NCI-H460 (cell line): ENCODE measurements at places on chromosomes 12 and 14.
A peak's percentile ranks its signal among the peaks of the same experiment; 100 is the strongest.

GRCh38 chr14:45104561-45104960 is 20.6 kb downstream of the PRPF39 start:
- DNase-seq: no peak

DNA sequence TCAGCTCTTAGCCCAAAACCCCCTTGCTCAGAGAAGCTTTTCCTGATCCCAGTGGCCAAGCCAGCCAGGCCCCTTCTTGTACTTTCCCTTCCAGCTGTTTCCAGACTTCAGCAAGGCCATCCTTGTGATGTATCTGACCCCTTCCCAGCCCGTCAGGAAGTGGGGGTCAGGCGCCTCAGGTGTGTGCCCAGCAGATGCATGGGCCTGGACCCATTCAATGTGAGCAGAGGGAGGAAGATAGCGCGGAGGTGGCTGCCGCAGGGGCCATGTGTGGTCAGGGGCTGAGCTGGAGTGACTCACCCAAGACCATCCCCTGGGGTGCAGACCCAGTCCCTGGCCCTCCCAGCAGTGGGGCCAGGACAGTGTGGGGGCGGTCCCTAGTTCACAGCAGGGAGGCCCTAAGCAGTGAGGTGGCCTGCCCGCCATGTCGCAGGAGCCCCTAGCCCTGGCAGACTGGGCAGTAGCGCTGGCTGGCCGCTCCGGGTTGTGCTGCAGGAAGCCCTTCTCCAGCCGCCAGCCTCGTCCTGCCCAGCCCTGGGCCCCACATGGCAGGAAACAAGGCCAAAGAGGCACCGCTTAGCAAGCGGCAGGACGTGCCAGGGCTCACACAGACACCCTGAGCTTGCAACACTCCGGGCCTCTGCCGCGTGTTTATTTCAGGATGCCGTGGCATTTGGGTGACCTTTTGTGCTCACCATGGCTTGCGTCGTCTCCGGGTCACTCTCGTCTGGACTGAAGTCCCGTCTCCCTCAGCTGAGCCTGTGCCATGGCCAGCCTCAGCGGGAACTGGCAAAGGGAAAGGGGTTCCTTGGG is 12.0 kb downstream of the ADSS1 start:
- DNase-seq: peak; percentile 43

GRCh38 chr12:107091381-107091780 is 2.0 kb downstream of the CRY1 start:
- DNase-seq: peak; percentile 16

- DNase-seq: no peak
Measured at GRCh38 chr12:104498211-104498801, 41.6 kb downstream of the CHST11 start.

DNA sequence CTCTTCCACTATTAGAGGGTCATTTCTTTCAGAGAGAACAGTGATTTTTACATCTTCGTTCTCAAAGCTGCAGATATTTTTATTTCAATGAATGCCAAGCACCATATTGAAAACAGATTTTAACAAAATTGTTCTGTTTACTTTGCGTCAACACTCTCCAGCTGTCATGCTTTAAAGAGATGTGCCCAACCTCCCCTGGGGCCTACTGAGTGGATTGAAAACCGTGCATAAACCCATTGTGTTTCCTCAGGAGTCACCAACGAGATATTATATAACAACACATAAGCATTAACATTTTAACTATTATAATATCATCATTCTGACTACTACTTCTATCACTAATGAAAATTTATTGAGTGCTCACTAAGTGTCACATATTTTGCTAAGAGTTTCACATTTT is 81.6 kb downstream of the MYF5 start:
- DNase-seq: no peak

GRCh38 chr14:70292716-70293115 is 66.8 kb downstream of the COX16 start:
- DNase-seq: no peak

- DNase-seq: no peak
Measured at GRCh38 chr12:30187426-30187825, 403.7 kb upstream of the TMTC1 start.

DNA sequence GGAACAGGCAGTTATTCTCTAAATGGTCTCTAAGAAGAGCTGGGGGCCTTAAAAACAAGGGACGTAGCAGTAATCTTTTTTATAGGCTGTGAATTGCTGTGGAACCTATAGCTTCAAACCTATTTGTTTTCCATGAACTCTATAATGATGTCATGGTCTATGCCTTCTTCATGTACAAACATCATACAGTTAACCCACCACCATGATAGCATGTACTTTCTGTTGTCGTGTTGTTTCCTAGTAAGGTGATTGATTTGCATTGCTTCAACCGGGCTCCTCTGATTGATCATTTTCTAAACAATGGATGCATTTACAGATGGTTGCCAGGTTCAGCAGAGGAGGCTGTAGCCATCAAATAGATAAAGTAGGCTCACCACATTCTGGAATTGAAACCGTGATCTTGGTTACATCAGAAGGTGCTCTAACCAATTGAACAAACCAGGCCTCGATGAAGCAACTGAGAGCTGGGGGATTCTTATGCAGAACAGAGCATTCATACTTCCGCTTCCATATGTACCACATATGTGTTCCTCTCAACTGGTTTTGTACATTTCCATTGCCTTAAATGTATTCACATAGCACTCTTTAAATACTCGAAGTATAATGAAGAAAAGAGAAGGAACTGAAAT is 25.6 kb upstream of the PCNX1 start:
- DNase-seq: no peak

DNA sequence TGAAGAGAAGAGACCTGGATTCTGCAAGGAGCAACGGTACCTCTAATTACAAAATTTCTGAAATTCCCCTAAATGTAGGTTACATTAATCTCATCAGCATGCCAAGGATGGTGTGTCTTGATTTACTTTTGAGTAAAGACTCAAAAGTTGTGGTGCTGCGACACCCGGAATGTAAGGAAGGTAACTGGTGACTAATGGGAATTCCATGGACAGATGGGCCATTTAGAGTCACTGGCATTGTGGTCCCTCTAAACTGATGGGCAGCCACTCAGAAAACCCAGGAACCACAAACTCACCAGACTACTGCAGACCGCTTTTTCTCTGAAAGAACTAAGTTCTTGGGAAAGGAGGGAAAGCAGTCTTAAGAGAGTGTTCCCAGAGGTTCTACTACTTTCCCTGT is 32.8 kb downstream of the GRIN2B start:
- no peak for DNase-seq

DNA sequence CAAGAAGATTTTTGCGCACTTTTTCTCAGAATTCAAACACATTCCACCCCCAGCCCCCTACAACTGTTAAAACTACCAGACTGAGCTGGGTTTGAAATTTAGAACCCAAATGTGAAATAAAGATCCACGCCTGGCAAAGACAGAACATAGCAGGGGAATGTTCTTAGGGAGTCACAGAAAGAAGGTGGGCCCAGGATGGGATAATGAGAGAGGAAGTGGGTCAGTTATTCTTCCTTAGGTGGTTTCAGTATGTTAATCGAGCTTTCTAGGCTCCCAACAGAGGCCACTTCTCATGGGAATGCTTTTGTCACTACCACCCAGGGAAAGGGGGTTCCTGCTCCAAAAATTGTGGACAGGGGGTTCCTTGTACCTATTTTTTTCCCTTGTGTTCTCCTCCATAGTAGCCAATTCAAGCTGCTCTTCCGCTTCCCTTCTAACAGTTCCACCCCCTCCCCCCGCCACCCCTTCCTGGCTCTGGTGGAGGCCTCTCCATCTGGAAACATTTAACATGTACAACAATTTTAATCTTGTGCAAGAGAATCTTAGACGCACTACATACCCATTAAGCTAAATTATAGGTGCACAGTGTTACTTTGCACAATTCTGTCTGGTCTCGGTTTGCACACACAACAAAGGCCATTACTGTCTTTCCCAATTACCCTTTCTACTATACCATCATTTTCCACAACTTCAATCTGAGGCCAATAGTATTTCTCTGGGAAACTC is 218.1 kb downstream of the MON2 start:
- no peak for DNase-seq

- DNase-seq: no peak
Measured at GRCh38 chr12:41910578-41911320, 233.9 kb downstream of the GXYLT1 start.

GRCh38 chr12:51334764-51335163 is 10.8 kb upstream of the BIN2 start:
- DNase-seq: no peak

DNA sequence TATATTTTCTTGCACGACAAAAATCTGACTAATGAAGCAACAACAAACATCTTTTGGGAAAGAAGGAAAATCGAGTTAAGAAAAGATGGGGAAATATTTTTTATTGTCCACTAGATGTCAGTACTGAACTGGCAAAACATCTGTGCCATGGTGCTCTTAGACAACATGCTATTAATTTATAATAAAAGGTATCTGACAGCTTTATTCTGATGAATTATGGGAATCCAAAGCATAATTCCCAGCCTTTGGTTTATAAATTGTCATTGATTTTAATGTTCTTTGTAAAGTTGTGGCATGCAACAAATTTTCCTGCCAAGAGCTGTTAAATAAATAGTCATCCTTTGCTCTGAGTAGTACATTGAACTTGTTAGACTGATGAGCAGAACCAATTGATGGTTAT is 231.2 kb downstream of the ETNK1 start:
- peak; percentile 34 for DNase-seq

DNA sequence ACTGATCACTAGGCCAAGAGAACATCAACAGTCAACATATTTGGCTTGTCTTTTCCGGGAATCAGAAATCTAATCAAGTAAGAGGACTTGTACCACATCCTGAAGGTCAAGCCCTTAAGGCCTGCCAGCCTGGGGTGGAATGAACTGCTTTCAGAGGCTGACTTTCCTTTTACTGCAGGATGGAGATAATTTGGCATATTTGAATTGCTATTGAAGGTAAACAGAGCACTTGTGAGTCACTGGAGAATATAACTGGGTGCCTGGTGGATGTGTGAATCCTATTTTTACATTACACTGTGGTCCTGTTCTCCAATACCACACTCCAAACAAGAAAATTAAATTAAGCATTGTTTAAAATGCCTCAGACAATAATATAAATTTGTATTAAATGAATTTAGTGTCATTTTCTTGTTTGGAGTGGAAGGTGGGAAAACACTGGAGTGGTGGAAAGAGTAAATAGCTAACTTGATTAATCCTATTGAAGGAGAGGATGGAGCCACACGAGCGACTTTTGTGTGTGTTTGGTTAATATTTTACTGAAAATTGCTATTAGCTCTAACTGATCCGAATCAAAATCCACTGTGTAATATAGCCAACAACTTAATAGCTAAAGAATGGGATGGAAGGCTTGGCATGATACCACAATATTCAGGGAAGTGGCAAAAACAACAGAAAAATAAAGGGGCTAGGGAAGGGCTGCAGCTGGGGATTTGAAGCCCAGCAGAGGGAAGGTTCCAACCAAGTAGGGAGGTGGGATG is 89.4 kb downstream of the OTX2 start:
- no peak for DNase-seq

- DNase-seq: no peak
Measured at GRCh38 chr12:1282670-1283315, 291.8 kb downstream of the ERC1 start.

GRCh38 chr12:19836056-19836455 is 396.8 kb downstream of the AEBP2 start:
- no peak for DNase-seq

GRCh38 chr14:21350539-21350938 is 33.3 kb downstream of the SUPT16H start:
- no peak for DNase-seq

- no peak for DNase-seq
Measured at GRCh38 chr12:1933342-1934051, 15.0 kb upstream of the CACNA2D4 start.

DNA sequence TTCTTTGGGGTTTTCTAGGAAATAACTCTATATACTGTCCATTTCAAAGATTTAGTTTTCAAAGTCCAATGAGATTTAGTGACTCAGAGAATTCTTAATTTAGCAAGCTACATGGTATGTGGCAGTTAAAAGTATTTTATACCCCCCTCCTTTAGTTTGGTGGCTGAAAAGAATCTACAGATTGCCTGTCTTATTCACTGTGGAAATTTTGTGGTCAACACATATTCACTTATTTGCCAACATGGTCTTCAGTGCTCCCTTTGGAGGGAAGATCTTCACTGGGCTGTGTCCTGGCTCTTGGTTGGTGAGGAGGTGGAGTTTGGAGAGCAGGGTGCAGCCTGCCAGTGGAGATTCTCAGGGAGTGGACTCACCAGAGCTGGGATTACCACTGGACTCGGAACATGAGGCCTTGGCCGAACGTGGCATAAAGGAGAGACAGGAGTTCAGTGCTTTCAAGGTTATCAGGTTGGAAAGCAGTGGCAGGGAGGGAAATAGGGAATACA is 39.8 kb downstream of the SAMD4A start:
- DNase-seq: no peak

- peak; percentile 80 for DNase-seq
Measured at GRCh38 chr14:103628221-103628683, 759 bp upstream of the KLC1 start.

- no peak for DNase-seq
Measured at GRCh38 chr12:10750385-10750727, 27.2 kb upstream of the YBX3 start.

- DNase-seq: no peak
Measured at GRCh38 chr12:118982302-118982701, 961 bp downstream of the SRRM4 start.

DNA sequence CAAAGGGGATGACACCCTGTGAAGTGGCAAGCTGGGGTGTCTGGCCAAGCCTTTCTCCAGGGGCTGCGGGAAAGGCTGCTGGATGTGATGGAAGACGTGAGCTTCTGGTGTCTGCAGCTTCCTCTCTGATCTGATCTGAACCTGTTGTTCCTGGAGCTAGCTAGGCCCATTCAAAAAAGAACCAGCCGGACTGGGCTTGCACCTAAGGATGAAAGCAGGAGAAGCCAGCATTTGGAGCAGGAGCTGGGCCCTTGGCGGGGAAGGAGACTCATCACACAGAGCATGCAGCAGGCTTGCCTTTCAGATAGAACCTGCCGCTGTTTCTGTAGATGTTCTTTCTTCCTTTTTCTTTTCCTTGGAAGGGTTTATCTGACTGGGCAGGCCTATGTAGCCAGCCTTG is 9.5 kb downstream of the RPH3A start:
- DNase-seq: no peak

GRCh38 chr12:79415746-79416435 is 274.9 kb downstream of the PAWR start:
- DNase-seq: no peak

DNA sequence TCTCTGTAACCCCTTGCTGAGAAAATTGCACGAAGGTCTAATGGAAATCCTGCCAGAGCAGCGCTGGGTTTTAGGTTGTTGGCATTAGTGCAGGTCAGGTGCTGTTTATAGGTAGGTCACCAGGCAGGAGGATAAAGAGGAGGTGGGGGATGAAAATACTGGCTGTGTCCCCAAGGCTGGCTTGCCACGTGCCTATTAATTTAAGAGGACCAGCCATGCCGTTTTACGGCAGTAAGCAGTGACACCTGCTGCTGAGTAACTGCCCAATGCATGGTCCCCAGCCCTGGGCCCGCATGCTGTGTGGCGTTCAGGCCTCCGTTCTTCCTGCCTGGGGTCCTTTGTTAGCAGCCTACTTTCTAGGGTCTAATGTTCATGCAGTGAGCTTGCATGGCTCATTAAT is 67.2 kb downstream of the WDR20 start:
- DNase-seq: no peak

DNA sequence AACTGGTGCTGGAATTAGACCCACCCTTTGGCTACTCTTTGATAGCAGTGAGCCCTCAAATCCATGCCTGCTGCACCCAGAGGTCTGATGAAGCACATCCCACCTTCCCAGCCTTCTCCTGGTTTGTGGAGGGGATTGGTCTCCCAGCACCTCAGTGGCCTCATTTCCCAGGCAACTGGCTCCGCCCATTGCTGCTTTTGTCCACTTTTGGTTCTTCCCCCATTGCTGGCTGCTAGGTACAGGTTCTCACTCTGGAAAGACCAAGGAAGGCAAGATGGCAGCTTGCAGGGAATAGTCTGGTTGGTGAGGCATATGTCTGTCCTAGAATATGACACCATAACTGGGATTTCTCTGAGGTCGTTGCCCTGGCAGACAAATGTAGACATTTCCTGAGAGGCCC is 10.2 kb upstream of the KRT5 start:
- DNase-seq: no peak
